CD14-positive monocyte (primary cell): ENCODE measurements at places on chromosomes 5 and 9. TPM values are rescaled to one million over a fixed set of nuclear protein-coding genes. Genes with fewer than 3 reads are reported as not detected.

- no peak for DNase-seq
Observed at GRCh38 chr5:159175547-159175946, 33.8 kb downstream of the RNF145 start.

DNA sequence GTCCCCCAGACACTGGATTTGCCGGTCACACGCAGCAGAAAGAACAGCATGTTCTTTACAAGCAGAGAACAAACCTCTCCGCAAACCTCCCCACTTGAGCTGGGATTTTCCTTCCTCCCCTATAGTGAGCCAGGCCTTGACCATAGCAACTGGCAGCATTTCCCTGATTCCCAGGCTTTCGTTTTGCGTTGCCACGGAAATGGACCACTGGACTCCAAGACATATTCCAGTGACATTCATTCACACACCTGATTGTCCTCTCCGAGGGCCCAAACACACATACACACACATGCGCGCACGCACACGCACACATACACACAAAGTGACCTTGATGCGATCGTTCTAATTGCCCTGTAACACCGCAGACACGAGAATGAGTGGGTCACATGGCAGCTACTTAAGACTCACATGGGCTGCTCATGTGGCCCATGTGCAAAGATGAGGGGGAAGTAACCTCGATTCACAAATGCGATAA is 80.9 kb upstream of the CPEB4 start:
- no peak for DNase-seq

DNA sequence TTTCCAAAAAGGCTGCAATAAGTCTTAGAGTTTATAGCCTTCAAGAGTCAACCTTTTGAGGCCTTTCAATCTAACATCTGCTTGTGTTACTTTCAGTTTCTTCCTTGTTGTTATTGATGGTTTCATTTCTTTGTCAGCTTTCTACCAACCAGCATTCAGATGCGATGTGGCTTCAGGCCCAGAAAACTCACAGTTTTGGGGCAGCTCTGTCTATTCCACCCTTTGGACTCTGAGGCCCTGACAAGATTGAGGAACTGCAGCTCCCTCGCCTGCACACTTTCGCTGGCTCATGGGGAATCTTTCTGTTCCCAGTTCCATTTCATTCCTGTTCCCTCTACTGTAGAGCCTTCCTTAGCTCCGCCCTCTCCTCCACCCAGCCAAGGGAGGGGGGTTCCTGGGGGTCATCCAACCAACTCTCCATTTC is 13.3 kb upstream of the WHRN start:
- no peak for DNase-seq

GRCh38 chr5:123007754-123008153 is 28.8 kb downstream of the PPIC start:
- DNase-seq: no peak

DNA sequence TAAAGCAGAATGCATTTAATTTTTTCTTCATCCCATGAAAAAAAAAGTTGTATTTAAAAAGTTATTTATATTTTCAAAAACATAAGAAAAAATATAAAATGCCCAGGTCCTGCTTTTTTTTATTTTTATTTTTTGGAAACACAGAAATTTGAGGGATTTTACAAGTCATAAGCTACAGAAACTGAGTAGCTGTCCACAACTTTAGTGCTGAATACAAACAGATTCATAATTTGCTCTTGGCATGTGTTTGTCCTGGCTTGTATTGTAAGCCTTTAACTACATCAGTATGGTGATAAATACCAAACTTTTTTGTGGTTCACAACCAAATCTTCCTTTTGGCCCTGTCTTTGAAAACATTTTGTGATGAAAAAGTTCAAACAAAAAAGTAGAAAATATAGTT is 7.5 kb upstream of the PLCXD3 start:
- DNase-seq: no peak

- DNase-seq: no peak
Observed at GRCh38 chr9:104931256-104931655, 3.3 kb upstream of the ABCA1 start.

- DNase-seq: no peak
Observed at GRCh38 chr9:27387722-27388121, 90.8 kb upstream of the EQTN start.

DNA sequence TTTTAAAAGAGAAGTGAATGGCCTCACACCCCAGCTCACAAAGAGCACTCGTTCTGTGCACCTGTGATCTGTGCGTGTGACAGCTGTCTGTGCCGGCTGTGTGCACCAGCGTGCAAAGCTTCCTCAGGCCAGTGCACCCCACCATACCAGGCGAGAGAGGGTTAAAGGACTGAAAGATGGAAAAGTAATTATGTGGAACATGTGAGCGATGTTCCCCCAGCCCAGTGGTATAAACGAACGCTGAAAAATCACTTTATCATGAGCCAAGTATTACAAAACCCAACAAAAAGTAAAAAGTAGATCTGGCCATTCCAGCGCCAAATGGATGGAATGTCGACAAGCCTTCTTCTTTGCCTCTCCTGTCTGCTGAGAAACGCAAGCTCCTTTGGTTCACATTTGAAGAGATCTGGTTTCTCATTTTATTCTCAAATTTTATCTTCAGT is 53.7 kb downstream of the IPPK start:
- DNase-seq: no peak

- DNase-seq: no peak
Observed at GRCh38 chr5:110250755-110251154, 475.7 kb downstream of the TMEM232 start.

Gene SUSD3
- polyA plus RNA-seq: 24.6 and 41.7 TPM in 2 replicates

Gene CCDC171
- polyA plus RNA-seq: 0.08 TPM

Gene SPATA31E1
- not detected for polyA plus RNA-seq

Gene SLC36A2
- not detected for polyA plus RNA-seq
